ENCODE measurements at places on chromosomes 2 and 18.

DNA sequence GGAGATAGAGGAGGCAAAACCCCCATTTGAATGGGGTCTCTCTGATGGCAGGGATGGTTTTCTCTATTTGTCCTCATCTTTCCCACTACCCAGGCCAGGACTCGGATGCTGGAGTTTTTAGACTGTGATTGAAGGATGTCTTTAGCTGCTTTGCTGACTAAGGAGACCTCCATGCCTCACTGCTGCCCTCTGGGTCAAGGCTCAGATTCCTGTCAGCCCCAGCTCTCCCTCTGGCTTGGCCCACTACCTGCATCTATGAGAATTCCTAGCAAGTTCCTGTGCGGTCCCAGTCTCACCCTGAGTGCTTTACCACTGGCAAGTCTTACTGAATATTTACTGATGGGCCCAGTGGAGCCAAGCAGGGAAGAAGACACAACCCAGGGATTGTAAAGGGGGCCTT lies 184.0 kb downstream of the CELF4 start:
- DNase-seq = no peak

DNA sequence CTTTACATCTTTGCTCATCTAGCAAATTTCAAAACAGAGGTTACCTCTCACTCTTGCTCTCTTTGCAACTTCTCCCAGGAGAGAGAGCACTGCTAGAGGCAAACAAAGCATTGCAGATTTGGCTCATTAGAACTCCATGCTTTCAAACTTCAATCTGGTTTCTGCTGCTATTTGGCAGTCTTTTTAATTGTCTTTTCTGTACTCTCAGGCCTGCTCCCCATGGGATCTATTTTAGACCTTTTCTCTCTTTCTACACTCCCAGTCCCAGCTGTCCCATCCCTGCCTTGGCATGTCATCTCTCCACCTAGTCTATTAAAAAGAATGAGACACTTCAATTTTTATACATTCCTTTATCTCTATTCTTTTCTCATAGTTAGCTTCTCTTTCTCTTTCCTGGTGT lies 15.2 kb downstream of the KCNJ3 start:
- DNase-seq = no peak

GRCh38 chr2:96700086-96700485 lies 39.8 kb downstream of the LMAN2L start:
- no peak for DNase-seq

DNA sequence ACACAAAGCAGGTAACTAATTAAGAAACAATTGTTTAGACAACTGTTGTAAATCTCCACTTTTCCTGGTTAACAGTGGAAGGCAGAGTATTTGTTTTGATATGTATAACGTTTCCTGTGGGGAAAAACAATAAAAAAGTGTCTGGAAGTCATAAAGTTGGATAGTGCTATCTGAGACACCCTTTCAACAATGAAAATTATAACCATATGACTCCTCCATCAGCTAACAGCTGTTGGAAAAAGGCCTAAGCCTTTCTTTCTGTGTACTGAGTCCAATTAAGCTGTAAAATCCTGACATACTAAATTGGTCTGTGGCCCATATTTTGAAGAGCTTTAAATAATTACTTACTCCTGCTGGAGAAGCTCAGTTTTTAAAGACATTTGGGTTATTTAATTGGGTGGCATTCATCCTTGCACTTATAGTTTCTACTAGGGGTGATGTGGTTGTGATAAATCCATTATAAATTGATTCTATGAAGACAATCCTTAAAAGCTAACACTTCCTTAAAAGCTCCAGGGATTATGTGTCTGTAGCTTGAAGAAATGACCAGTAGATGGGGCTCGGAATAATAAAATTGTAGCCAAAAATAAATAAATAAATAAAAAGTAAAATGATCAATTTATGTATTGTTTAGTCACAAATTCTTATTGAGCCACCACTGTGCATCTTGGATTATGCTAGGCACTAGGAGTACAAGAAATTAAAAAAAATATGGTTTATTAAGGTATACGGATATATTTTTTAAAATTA lies 698.1 kb upstream of the NXPH2 start:
- no peak for DNase-seq

DNA sequence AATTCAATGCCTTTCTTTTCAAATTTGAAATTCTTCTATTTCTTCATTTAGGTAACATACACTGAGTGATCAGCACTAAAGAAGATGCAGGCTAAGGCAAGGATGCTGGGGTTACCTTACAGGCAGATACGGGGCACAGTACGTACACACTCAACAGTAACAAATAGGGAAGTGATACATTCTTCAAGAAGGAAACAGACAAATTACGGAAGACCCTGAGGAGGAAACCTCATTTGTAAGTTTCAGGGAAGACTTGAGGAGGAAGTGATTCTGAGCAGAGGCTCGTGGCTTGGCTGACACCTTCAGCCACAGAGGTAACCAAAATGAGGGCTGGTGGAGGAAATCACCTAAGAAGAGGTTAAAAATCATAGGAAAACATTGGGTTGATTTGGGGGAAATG lies 1108.3 kb upstream of the KLHL29 start:
- no peak for DNase-seq

- DNase-seq = no peak
Measured at GRCh38 chr18:4721545-4721944, 266.4 kb upstream of the DLGAP1 start.

DNA sequence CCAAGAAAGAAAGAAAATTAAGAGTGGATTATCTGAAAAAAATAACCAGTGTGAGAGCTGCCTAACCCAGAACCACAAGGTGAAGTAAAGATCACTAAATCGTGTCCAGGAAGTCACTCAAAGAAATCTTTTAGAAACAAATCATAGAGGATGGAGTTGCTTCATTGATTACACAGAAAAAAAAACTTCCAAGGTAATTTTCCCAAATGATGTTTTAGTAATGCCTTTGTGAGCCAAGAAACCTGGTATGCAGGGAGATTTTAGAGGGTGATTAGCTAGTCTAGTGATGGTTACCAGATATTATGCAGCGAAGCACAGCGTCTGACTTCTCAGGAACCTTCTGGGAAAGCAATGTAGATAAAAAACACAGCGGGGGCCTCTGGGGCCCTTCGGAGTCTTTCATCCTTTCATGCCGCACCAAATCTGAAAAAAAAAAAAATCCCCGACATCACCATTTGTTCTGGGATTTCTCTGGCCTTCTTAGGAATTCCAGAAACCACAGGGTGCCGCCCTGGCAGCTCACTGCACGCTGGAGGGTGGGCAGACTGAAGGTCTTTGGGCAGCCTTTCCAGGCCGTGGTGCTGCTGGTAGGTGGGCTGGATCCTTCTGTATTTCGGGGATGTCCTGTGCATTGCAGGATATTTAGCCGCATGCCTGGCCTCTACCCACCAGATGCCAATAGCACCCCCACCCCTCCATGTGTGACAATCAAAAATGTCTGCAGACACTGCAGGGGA lies 17.3 kb downstream of the ALPK2 start:
- DNase-seq = no peak

GRCh38 chr2:56892382-56892781 lies 708.6 kb downstream of the CCDC85A start:
- DNase-seq = no peak

- no peak for DNase-seq
Measured at GRCh38 chr2:234022424-234022823, 28.1 kb upstream of the SPP2 start.

- no peak for DNase-seq
Measured at GRCh38 chr2:225037415-225038230, 4.6 kb downstream of the DOCK10 start.

DNA sequence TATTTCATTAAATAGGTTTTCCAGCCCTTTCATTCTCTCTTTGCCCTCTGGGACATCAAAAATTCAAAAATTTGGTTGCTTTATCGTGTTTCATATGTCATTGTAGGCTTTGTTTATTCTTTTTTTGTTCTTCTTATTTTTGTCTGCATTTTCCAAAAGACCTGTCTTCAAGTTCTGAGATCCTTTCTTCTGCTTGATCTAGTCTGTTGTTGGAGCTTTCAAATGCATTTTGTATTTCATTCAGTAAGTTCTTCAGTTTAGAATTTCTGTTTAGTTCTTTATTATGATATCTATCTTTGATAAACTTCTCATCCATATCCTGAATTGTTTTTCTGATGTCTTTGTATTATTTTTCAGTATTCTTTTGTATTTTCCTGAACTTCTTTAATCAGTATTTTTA lies 123.6 kb downstream of the XRCC5 start:
- DNase-seq = no peak

DNA sequence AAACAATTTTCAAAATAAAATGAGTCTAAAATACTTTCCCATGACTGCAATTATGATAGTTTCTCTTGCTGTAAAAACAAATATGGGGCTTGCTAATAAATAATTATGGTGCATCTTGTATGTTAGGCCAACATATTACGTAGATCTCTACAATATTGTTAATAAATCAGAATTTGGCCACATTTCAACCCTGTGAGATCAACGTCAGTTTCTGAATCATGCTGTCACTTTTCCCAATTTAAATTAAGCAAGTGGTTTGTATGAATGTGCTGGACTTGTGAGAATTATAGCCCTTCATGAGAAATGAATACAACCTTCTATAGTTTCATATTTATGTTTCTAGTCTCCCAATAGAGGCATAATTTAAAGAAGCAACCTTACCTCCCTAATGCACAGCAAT lies 808.9 kb downstream of the SUCLG1 start:
- no peak for DNase-seq

DNA sequence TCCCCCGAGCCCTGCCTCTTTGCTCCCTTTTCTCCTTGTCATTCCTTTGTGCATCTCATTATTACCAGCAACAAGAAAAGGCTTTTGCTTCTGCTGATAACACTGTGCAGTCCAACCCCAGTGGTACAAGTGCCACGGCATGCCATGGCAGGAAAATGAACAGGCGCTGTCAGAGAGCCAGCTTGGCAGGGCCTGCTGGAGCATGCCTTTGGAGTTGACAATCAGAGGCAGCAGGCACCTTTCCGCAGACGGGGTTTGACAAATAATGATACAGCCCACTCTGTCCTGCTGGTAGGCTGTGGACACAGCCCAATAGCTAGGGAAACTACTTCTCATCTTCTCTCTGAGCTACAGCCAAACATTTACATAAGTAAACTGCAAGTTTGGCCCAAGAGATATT lies 243.9 kb upstream of the LRRTM1 start:
- no peak for DNase-seq
